ENCODE measurements at places on chromosomes 7 and 10.

- DNase-seq, result no peak
These were observed 74.0 kb downstream of the SEPTIN7 start for GRCh38 chr7:35874886-35875285.

- DNase-seq, result no peak
These were observed 578.5 kb upstream of the MKI67 start for GRCh38 chr10:128704716-128705115.

DNA sequence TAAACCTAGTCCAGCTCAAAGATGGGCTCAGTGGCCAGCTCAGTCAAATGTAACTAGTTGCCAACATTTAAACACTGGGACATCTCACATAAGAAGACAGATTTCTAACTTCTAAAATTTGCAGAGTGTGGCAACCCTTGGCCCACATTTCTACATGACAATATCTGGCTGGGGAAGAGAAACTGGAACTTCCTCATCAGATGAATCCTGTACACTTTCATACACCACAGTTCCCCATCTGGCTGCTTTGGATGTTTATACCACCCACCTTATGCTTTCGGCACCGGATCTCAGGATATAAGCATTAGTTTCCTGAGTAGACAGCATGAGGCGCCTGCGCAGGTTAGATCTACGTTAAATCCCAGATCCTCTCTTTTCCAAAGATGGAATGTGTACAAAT, 199.3 kb downstream of the PRKG1 start:
- DNase-seq, result no peak

- no peak for DNase-seq
These were observed 94.9 kb downstream of the OAT start for GRCh38 chr10:124323806-124324205.

GRCh38 chr10:26804418-26805393, 56.1 kb downstream of the ABI1 start:
- no peak for DNase-seq

DNA sequence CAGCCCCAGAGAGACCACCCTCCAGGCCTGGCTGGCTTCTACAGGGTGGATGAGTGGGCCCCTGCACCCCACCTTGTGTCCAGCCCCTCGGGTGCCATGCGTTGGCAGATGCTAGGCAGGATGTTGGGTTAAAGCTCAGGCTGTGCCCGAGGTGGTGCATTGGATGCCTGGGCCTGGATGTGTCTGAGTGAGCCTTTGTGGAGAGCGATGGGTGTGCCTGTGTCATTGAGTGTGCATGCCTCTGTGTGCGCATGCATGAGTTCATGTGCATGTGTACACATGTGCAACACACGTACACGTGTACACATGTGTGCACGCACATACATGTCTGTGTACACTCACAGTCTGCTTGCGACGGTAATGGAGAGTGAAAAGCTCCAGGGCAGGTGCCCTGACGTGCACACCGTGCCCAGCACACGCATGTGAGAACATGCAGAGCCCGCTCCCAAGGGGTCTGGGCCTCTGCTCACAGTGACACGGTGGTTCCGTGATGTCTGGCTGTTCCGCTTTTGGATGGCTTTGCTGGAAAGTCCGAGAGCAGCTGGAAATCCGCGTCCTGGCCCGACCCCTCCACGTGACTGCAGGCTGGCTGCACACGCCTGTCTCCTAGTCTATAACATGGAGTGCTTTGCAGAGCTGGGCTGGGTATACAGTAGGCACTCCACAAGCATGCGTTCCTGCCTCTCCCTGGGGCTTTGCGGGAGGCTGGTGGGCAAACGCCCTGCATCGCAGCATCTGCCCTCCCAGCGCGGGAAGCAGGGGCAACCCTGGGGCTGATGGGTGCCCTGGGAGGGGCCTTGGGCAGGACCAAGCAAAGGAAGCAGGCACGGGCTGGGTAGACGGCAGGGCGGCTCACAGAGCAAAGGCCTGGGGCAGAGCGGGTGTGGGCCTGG, 36.9 kb downstream of the ELFN1 start:
- DNase-seq, result no peak

GRCh38 chr7:50474382-50475160, 24.4 kb upstream of the FIGNL1 start:
- no peak for DNase-seq

- no peak for DNase-seq
These were observed 119.4 kb downstream of the DGKI start for GRCh38 chr7:137727413-137727812.

GRCh38 chr7:50145801-50146338, 52.8 kb upstream of the ZPBP start:
- DNase-seq, result no peak

- DNase-seq, result no peak
These were observed 135.9 kb downstream of the KIAA1217 start for GRCh38 chr10:24344695-24345463.

DNA sequence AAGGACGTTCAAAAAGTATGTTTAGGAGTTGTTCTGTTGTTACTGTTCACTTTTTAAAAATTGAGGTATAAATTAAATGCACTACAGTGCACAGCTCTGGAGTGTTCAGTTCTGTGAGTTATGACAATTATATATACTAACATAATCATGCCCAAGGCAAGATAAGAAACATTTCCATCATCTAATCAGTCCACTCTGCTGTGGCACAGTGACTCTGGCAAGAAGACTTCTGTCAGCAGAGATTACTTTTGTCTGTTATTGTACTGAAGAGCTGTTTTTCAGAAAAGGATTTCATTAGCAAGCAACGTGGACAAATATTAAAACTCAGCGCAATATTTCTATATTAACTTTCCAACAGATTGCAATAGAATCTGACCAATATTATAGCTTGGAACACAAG, 32.0 kb downstream of the ICA1 start:
- no peak for DNase-seq

DNA sequence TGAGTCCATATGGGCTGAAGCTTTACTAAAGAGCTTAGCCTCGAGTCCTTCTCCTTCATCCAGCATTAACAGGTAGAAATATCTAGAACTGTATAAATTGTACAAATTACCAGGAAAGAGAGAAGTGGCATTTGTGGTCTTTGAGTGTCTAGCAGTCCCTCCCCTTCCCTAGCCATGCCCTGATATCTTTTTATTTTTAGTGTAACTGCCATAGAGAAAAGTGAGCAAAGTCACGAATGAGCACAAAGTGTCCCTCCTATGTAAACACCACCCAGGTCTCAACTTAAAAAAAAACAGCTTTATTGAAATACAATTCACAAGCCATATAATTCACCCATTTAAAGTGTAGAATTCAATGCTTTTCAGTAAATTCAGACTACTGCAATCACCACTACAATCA, 339.0 kb upstream of the ZMIZ1 start:
- no peak for DNase-seq

DNA sequence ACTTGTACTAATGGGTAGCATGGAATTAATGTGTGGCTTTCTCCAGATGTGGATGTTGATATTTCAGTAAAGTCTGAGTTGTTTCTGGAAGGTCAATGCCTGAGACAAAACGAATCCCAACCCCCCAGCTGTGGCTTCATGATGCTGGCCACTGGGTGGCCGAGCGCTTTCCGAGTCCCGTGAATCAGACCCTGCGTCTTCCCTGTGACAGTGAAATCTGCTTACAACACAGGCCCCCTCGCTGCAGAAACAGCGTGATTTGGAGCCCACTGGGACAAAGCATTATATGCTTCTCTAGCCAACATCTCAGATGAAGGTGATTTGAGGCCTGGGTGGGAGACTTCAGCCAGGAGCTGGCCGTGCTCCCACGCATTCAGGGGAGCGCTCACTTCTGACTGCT, 124.7 kb downstream of the WDR37 start:
- DNase-seq, result no peak

GRCh38 chr7:149720372-149721083, 52.9 kb downstream of the ZNF467 start:
- DNase-seq, result no peak

DNA sequence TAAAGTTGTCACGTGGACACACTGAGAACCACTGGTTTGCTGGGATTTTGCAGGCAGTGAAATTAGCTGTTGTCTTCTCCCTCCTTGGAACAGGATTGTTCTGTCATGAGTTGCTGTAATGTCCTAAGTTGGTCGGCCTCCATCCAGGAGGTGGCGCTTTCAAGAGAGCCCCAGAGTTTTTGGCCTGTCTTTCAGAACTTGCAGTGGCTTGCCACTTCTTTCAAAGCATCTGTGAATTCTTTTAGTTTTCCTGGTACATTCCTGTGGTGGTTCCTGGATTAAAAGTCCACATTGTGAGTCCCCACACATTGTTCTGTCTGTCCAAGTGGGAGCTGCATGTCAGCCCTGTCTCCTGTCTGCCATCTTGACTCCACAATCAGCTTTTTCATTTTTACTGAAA, 133.8 kb downstream of the PON1 start:
- no peak for DNase-seq

- no peak for DNase-seq
These were observed 18.5 kb upstream of the AGR3 start for GRCh38 chr7:16900209-16900768.

GRCh38 chr7:87984088-87984487, 50.0 kb downstream of the ADAM22 start:
- no peak for DNase-seq

GRCh38 chr7:30196408-30196807, 61.6 kb downstream of the MTURN start:
- no peak for DNase-seq

- DNase-seq, result no peak
These were observed 3.6 kb downstream of the PRSS37 start for GRCh38 chr7:141837683-141838082.

- no peak for DNase-seq
These were observed 23.4 kb downstream of the TAS2R16 start for GRCh38 chr7:122972056-122972455.

- DNase-seq, result no peak
These were observed 5.5 kb downstream of the RBM20 start for GRCh38 chr10:110649347-110650264.

DNA sequence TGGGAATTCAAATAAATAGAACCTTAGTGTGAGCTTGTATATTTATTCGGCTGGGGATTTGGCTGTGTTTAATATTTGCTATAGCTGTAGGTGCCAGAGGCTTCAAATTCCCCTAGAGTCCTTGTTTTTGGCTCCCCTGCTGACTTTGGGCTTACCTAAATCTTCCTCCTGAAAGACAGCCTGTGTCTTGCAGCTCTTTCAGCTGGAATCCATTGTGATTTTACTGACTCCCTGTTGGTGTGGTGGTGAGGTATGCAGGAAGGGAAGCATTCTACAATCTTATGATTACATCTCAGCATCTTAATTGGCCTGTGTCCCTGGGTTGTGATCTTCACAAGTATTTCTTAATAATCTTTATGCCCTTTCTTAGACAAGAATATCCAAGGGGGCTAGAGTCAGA, 25.9 kb downstream of the FOXI2 start:
- DNase-seq, result no peak

- no peak for DNase-seq
These were observed 847.3 kb downstream of the NRG3 start for GRCh38 chr10:82722273-82722672.

DNA sequence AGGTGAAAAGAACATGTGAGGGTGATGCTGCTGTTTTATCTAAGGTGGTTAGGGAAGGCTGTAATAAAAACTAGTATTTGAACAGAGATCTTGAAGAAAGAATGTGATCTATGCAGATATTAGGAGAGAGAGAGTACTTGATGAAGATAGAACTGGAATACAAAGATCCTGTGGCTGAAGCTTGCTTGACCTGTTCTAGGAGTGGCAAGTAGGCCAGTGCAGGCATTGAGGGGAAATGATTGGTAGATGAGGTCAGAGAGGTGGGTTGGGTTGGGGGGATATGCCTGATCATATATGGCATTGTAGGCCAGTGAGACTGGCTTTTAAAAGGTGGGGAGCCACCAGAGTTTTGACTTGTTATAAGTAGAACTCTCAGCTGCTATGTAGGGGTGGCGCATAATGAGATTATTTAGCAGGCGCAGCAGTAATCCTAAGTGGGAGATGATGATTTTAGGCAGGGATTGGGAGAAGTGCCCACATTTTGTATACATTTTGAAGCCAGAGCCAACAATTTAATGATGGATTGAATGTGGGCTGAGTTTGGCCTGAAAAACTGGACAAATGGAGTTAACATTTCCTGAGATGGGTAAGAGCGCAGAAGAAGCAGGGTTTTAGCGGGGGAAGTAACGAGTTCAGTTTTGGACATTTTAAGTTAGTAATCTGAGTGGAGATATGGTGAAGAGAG, 8.2 kb downstream of the CCSER2 start:
- DNase-seq, result no peak

GRCh38 chr10:99667108-99667751, 7.9 kb downstream of the ENTPD7 start:
- DNase-seq, result no peak

- DNase-seq, result no peak
These were observed 30.3 kb downstream of the CCNJ start for GRCh38 chr10:96073722-96074121.

DNA sequence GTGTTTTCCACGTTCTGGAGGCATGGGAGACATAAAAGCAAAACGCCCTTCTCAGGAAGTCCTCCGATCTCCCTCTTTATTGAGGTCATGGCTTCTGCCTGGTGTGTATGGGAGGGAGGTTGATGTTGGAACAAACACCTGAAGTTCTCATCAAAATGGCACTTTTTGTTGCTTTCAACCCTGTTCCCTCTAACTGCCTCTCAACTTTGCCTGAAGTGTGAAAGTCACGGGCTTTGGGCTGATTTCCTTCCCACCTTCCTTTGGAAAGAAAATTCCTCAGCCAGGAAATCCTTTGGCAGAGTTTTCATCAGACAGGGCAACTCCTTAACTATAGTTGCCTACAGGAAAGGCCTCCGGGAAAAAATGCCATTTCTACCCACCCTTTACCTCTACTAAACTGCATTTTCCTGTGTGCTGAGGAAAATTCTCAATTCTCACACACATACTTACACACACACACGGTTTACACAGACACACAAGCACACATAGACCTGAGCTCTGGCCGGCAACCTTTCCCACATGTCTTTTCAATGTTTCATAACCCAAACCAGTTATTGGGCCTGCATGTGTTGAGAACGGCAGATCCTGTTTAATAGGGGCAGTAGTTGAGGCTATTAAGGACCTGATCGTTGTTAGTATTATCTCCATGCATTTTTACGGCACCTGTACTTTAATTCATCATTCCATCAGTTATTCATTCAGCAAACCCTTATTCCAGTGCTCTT, 36.4 kb downstream of the CYP17A1 start:
- no peak for DNase-seq

GRCh38 chr10:74587109-74587854, 239.1 kb upstream of the KAT6B start:
- DNase-seq, result no peak

GRCh38 chr10:95295031-95295755, 4.4 kb upstream of the PDLIM1 start:
- DNase-seq, result no peak

GRCh38 chr10:29756451-29756850, 121.7 kb upstream of the SVIL start:
- no peak for DNase-seq

DNA sequence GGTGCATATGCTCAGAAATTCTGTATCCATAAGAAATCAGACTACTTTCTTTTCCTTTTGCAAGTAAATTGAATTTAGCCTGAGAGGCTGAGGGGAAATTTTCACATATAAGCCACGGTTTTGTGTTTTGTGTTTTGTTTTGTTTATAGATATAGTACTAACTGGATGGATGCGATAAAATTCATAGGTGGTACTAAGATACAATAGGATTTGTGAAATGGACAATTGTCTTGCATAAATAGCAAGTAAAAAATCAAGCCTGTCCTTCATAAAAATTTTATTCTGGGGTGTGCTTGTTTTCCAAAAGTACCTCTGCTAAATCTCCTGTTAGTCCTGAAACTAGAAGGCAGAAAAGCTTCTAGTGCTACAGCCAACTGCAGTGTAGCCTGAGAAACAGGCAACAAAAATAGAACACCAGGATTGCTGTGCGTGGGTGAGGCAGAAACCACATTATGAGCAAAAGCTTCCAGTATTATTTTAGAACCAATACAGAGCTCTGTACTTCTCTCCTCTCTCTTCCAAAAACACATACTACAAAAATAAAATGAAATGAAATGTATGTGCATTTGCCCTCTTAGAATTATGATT, 634 bp upstream of the HDAC9 start:
- DNase-seq, result no peak

Measured in stimulated activated CD8-positive, alpha-beta memory T cell treated with anti-CD3 and anti-CD28 coated beads, Interleukin-15, amount 100 ng/mL, for 4 hours (primary cell).